Coronary artery (tissue), 2 donors: ENCODE measurements at places on chromosomes 12 and 14.
A peak's percentile ranks its signal among the peaks of the same experiment; 100 is the strongest.

- DNase-seq = no peak
Observed at GRCh38 chr12:66241061-66242043, 52.3 kb downstream of the IRAK3 start.

GRCh38 chr12:124518051-124518932, 49.1 kb downstream of the NCOR2 start:
- peak; percentile 99 for DNase-seq

DNA sequence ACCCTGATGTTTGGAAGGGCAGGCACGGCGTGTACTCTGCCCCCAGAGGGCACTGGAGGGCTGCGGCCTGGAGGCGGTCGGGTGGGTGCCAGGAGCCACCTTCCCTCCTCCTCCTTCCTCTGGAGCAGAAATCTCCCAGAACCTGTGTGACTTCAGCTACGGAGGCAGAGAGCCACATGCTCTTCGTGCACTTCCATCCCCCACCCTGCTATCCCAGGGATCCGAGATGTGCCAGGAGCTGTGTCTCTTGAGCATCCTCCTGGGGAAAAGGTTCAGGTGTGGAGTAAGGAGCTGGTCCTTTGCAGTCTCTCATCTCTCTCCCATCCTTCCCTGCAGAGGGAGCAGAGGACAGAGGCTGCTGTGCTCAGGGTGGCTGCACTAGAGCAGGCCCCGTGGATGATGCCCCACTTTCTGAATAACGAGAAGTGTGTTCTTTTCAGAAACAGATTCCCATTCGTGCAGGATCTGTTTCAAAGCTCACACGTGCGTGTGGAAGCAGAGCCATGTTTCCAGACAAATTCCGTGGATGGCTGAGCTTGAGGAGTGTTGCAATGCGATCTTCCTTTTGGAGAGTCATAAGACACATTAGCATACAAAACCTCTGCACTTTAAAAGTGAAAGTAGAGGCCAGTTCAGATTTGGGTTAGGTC, 162.9 kb downstream of the ADGRD1 start:
- DNase-seq = no peak

DNA sequence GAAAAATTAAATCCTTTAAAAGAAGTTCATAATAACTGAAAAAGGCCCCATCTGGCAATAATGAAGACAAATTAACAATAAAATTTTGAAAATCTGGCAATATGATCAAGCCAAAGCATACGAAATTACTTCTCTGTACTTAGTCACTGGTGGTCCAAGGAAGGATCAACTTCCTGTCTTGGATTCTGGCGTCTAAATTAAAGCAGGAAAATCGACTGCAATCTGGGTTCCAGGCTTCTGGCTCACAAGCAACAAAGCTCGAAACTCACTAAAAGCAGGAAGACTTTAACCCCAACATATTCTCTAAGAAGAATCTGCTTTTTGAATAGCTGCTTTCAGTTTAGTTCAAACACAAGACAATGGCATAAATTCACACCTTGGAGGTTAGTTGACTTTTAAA, 49.7 kb downstream of the LRIG3 start:
- no peak for DNase-seq

DNA sequence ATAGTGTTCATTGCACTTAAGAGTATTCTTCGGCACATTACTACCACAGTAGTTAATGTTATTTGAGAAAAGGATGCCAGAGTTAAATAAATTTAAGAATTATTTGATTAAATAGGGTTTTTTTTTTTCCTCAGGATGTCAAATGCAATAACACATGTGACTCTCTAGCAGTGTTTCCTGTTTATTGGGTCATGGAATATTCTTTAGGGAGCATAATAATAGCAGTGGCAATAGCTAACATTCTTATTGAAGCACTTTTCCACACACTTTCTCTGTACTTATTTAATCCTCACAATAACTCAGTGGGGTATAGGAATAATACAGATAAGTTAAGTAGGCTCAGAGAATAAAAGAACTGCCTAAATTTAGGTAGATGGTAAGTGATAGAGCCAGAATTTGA, 44.3 kb downstream of the SCYL2 start:
- DNase-seq = no peak

- DNase-seq = peak; percentile 26
Observed at GRCh38 chr14:101198398-101199027, 295.0 kb upstream of the RTL1 start.

DNA sequence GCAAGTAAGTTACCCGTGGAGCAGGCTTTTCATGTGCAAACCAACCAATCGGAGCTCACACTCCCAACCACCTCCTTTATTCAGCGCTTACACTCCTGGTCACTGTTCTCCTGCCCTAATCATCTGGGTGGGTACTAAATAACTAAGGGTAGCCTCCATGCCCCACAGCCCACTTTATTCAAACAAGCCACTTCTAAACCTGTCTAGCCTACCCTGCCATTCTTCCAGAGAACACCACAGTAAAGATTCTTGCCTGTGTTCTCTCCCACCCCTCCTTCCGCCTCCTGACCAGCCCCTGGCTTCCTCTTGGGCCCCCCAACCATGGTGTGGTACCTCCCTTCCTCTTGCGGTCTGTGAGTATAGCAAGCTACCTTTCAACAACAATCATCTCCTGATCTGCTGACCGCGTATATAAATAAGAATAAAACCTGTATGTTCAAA, 581.9 kb downstream of the VRK1 start:
- DNase-seq = no peak

DNA sequence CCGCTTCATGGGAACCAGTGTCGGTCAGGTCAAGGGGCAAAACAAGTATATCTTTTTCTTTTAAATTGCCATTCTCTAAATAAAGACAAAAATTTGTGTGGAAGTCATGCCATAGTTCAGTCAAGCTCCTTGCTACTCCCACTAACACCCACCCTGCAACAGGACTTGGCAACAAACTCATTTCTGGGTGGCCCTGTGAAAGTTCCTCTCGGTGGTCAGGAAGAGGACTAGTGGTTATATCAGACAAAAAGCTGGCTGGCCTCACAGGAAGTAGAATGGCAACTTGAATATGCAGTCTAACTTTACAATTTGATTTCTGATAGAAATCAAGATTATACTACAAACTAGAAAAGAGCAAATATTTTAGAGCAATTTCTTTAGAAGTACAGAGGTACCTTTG, 11.2 kb downstream of the DHRS7 start:
- no peak for DNase-seq

- DNase-seq = no peak
Observed at GRCh38 chr12:108218921-108219320, 89.8 kb downstream of the WSCD2 start.

DNA sequence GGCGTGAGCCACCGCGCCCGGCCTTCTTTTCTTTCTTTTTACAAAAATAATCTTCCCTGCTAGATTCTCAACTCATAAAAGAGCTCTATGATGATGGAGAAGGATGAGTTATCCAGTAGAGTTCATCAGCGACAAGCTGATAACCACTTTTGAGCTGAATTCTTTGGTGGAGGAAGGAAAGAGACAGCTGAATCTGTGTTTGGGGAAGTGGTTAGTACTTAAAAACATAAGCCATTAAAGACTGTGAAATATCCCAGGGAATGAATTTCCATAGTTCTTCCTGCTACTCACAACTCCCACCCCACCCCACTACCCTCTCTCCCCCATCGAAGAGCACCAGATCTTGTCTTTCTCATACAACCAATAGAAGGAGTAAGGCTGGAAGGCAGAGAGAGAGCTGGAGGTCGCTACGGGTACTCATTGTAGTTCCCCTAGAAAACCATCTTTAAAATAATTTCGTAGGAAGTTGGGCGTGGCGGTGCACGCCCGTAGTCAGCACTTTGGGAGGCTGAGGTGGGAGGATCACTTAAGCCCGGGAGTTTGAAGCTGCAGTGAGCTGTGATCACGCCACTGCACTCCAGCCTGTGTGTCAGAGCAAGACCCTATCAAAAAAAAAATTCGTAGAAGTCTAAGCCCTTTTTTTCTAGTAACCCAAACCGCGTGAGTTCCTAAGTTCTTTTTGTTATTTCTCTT, 647 bp upstream of the ESPL1 start:
- DNase-seq = no peak

GRCh38 chr14:35949920-35950513, 123.9 kb downstream of the BRMS1L start:
- no peak for DNase-seq

GRCh38 chr12:48681399-48681709, 684 bp downstream of the KANSL2 start:
- DNase-seq = no peak

DNA sequence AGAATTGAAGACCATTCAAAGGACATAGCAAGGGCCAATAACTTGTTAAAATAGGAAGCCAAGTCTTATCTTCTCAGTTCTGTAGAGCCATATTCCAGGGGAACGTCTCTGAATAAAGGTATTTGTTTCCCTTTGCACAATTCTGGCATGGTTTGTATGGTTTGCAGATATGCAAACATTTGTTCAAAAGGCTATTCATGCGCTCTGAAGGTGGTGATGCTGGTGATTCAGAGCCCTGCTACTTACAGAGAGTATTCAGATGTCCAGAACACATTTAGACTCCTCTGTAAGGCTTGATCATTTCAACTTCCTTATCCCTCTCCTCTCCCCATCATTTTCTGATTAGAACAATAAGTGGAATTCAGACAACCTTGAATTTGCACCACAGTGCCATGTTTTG, 35.9 kb downstream of the SLC4A8 start:
- DNase-seq = no peak

DNA sequence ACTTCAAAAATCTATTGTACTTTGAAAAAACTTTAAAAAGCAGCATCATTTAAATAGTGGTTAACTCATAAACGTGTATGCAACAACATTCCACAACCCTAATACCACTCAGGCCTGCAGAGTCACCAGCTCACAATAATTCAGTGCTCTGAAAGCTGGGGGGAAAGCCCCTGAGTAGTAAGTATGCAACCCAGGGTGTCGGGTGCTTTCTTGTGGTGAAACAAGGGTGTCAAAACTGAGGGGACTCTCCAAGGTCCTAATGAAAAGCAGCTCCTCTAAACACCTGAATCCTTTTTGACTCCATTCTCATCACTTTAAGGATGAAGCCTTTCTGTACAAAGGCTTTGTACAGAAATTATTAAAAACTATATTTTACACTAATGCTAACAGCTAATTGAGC, 33.7 kb downstream of the FGFR1OP2 start:
- no peak for DNase-seq

- no peak for DNase-seq
Observed at GRCh38 chr14:69610020-69610873, 1.1 kb upstream of the SUSD6 start.

DNA sequence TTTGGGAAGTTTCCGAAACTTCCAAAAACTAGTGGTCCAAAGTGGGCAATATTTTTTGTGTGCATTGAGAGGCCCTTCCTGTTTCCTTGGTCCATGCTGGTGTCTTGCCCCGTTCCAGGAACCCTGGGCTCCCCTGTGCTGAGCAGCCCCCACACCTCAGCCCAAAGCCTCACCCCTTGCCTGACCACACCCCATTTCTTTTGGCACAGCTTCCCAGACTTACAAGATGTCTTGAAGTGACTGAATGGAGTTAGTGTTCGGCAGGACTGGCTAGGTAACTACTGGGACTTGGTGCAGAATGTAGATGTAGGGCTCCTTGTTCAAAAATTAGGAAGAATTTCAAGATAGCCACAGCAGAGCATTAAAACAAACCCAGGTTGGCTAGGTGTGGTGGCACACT, 68.6 kb downstream of the ETV6 start:
- DNase-seq = no peak

GRCh38 chr12:16520328-16520727, 85.6 kb downstream of the LMO3 start:
- no peak for DNase-seq

DNA sequence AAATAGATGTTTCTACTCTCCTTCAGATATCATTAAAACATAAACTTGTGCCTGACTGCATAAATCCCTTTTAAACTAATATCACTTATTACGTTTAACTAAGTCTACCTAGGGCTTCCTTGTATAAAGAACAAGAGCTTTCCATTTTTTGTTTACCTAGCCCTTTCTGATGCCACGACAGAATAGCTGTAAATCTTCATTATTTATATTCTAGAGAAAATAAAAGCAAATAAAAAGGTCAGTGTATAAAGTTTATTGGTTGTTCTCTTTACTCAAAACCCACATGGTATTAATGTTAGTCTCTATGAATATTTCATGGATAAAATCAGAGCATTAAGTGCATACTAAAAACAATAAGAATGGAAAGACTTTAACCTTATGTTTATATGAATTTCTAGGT, 269.1 kb downstream of the NAV3 start:
- DNase-seq = no peak

- no peak for DNase-seq
Observed at GRCh38 chr12:3998968-3999792, 126.0 kb upstream of the PARP11 start.

DNA sequence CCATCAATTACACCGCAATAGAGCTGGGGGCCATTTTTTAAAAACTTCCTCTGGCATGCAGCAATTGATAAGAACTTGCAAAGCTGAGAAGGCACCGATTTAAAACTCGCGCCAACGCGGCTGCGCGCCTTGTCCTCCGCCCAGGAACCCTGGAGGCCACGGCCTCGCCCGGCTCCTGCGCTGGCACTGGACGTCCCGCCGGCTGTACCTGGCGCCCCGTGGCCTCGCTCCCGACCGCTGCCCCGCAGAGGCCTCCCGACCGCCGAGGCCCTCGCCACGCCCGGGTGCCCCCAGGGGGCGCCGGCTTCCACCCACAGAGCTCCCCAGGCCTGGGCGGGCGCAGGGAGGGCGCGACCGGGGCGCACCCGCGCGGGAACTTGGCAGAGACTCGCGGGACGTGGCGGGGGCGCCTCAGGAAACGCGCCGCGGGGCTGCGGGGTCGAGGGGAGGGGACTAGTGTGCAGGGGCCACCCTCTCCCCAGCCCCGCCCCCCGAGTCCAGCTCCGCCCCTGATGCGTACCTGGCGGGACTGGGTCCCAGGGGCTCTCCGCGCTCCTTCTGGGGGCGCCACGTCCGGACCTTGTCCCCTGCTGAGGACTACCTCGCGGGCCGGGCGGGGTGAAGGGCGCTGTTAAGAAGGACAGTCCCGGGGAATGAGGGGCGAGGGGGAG, 65.7 kb downstream of the TNFAIP2 start:
- DNase-seq = no peak

- DNase-seq = no peak
Observed at GRCh38 chr12:39230086-39230485, 212.8 kb downstream of the KIF21A start.

- DNase-seq = no peak
Observed at GRCh38 chr14:68877993-68878575, 85.2 kb upstream of the ZFP36L1 start.
